ELR (cell line): ENCODE measurements at places on chromosomes 11 and 22.

DNA sequence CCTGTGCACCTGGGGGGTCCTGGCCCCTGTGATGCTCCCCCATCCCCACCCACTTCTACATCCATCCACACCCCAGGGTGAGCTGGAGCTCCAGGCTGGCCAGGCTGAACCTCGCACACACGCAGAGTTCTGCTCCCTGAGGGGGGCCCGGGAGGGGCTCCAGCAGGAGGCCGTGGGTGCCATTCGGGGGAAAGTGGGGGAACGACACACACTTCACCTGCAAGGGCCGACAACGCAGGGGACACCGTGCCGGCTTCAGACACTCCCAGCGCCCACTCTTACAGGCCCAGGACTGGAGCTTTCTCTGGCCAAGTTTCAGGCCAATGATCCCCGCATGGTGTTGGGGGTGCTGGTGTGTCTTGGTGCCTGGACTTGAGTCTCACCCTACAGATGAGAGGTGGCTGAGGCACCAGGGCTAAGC, 20.0 kb upstream of the TALDO1 start:
- no peak for DNase-seq

DNA sequence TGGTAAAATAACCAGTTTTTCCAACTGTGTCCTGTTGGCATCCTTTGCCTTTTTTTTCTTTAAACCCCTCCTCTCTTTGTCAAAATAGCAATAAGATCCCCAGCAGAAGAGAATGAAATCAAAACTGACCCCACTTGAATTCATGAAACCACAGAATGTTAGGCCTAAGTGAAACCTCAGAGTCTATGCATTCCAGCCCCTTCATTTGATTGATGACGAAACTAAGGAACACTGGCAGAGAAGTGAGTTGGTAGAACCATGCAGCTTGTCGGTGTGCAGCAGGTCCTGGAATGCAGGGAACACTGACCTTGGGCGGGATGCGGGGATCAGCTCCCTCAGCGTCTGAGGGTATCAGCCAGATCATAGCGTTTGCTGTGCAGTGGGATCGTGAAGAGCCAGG, 57.5 kb downstream of the GRK3 start:
- no peak for DNase-seq

GRCh38 chr11:64385945-64386704, 27.2 kb downstream of the RPS6KA4 start:
- peak; percentile 88 for DNase-seq

DNA sequence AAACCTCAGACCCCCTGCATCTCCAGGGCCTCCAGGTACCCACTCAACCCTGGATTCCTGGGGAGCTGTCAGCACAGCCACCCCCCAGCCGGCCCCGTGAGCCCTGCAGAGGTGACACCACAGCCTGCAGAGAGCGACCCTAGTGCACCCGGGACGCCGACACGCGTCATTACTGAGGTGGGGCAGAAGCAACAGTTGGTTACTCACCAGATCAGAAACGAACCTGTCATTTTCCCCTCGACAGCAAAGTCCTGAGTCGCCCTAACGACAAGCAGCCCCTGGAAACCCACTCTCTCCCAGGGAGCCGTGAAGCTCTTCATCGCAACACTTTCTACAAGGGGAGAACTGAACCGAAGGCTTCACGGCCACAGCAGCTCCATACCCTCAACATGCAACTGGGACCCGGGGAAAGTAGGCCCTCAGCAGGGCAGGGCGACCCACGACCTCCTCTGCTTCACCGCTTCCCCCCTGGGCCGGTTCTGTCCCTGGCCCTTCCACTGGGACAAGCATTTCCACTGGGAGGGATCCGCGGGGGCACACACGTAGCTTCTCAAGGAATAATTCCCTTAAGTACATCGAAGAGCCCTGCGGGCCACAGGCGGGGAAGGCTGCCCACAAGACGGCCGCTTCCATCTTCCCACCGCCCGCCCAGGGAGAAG, 1.6 kb downstream of the BRD1 start:
- peak; percentile 73 for DNase-seq

DNA sequence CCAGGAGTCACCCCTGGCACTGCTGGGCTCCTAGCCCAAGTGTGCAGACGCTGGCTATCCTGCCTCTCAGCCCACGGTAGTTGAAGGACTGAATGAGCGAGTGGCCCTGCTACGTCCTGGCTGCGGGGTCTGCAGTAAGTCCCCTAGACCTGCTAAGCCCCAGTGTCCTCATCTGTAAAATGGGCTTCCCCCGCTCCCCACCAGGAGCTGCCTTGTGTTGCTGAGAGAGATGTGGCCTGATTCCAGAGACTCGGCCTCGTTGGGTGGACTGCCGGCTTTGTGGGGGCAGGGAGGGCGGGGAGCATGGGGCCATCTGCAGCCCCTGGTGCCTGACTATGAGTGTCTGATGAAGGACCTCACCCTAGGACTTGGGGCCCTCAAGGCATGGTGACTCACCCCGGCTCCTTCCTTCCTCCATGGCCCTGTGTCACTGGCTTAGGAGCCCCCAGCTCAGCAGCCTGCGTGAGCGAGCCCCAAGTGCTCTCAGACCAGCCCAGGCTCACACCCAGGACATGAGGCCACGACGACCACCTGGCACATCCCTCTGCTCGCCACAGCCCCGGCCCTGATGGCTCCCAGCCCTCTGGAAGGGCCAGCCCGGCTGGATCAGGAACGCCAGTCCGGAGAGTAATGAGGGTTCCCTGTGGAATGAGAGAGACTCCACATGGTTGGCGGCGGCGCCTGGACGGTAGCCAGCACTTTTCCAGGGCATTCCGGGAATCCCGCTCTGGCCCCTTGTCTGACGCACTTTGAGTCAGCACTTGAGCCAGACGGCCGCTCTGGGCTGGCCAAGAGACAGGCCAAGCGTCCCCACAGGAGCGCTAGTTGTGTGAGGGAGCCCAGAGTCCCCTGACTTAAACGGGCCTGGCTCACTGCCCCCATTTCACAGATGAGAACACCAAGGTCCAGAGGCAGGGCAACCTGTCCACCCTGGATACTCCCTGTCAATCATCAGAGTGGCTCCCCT, 50.5 kb upstream of the SHISAL1 start:
- DNase-seq: peak; percentile 97

DNA sequence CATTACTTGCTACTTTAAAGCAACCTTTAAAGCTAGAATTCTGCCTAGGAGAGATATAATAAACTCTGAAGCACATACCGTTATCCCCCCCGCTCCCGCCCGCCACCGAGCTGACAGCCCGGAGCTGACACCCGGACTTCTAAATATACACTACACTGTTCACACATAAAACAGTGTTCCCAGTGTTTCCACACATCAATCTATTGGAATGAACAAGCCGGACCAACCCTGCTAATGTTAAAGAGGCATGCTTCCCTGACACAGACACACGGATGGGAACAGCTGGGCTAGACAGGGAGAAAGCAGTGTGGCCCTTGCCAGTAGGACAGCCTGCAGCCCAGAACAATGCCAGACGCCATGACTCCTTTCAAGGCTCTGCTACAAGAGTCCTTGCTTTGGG, 108.4 kb upstream of the CSNK2A3 start:
- DNase-seq: no peak

GRCh38 chr22:47295226-47295901, 532.9 kb downstream of the TBC1D22A start:
- DNase-seq: no peak
